Body of pancreas (tissue), 4 donors: ENCODE measurements at places on chromosomes 5 and 9. TPM values are rescaled to one million over a fixed set of nuclear protein-coding genes. Genes with fewer than 3 reads are reported as not detected.
A peak's percentile ranks its signal among the peaks of the same experiment; 100 is the strongest.

DNA sequence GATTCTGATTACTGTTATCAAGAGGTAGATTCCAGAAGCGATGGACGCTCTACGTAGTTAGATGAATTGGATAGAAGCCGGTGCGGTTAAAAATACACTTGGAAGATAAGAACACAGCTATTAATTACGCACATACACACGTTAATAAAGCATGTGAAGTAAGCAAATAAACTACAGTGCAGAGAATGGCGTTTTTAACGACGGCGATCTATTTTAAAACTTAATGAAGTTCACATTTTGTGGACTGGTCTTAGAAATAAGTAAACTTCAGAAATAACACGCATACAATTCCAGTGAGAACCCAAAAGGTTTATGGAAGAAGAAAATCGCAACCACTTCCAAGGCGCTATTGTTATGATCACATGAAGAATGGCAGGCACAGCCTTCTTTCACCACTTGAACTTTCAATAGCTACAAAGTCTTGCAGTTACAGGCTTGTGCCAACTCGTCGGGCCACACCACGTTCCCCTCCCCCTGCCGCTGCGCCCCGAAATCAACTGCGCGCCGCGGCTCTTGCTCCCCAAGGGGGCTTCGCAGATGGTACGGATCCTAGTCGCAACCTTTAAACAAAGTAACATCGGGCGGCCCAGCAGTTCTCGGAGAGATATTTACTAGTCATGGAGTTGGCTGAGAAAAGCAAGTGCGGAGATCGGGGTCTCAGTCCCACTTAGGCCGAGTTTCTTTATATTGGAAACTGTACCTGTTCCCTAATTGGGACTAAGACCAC, 866 bp upstream of the SEMA6A start:
- peak overlapping the region; percentile 4 for H3K27ac ChIP-seq
- peaks cover 33% of the 10 kb centered on the region for H3K4me1 ChIP-seq
- peak; percentile 28 for DNase-seq
- H3K27me3 ChIP-seq = no peaks in the 10 kb centered on the region

PIP5K1B gene
- 7.8 TPM for total RNA-seq

- no peak overlapping the region for H3K27ac ChIP-seq
- no peaks in the 10 kb centered on the region for H3K36me3 ChIP-seq
- H3K27me3 ChIP-seq = no peaks in the 10 kb centered on the region
- DNase-seq = peak; percentile 25
- no peak overlapping the region for H3K4me3 ChIP-seq
Measured at GRCh38 chr9:117073539-117074341, 341.1 kb downstream of the ASTN2 start.

DNA sequence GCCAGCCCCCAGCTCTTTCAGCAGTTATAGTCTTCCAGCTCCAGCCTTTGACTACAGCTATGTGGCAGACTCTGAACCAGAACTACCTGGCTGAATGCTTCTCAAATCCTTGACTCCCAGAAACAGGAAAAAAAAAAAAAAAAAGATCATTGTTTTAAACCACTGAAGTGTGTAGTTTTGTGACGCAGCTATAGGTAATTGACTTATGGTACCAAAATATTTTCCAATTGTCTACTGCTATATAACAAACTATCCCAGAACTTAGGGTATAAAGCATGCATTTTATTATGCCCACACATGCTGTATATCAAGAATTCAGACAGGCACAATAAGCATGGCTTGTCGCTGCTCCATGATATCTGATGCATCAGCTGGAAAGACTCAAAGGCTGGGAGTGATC, 127.1 kb upstream of the POC5 start:
- no peaks in the 10 kb centered on the region for H3K27me3 ChIP-seq
- no peaks in the 10 kb centered on the region for H3K4me1 ChIP-seq
- no peaks in the 10 kb centered on the region for H3K36me3 ChIP-seq
- no peak overlapping the region for H3K4me3 ChIP-seq

NR3C1 gene
- total RNA-seq = 25.2 TPM

- H3K4me3 ChIP-seq = no peak overlapping the region
- H3K27me3 ChIP-seq = no peaks in the 10 kb centered on the region
- H3K27ac ChIP-seq = no peak overlapping the region
- no peaks in the 10 kb centered on the region for H3K36me3 ChIP-seq
Measured at GRCh38 chr5:83718195-83718825, 2.3 kb downstream of the HAPLN1 start.

LECT2 gene
- not detected for total RNA-seq

DNA sequence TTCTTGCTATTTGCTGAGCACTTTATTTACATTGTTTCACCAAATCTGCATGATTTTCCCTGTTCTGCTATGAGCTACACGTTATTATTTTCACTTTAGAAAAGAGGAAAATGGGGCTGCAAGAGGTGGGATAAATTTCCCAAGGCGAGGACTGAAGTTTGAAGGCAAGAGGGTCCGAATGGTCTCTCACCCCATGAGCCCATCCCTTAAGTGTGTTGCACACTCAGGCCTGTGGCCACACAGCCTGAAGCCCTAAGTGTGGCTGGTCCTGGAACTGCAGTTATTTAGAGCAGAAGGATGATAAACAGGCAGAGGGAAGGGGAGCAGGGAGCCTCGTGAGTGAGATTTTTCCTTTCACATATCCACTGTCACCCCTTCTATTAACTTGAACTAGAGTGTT, 7.8 kb downstream of the PDE8B start:
- no peak for DNase-seq
- H3K36me3 ChIP-seq = no peaks in the 10 kb centered on the region
- H3K27ac ChIP-seq = no peak overlapping the region
- H3K4me3 ChIP-seq = no peak overlapping the region
- no peaks in the 10 kb centered on the region for H3K4me1 ChIP-seq

ITK gene
- 2.6 TPM for total RNA-seq

BARHL1 gene
- not detected for total RNA-seq

- no peak overlapping the region for H3K27ac ChIP-seq
- H3K27me3 ChIP-seq = no peaks in the 10 kb centered on the region
- DNase-seq = no peak
- H3K36me3 ChIP-seq = no peaks in the 10 kb centered on the region
- no peak overlapping the region for H3K4me3 ChIP-seq
Measured at GRCh38 chr5:40601198-40601868, 78.4 kb upstream of the PTGER4 start.

SPATA31A3 gene
- total RNA-seq = not detected

DNA sequence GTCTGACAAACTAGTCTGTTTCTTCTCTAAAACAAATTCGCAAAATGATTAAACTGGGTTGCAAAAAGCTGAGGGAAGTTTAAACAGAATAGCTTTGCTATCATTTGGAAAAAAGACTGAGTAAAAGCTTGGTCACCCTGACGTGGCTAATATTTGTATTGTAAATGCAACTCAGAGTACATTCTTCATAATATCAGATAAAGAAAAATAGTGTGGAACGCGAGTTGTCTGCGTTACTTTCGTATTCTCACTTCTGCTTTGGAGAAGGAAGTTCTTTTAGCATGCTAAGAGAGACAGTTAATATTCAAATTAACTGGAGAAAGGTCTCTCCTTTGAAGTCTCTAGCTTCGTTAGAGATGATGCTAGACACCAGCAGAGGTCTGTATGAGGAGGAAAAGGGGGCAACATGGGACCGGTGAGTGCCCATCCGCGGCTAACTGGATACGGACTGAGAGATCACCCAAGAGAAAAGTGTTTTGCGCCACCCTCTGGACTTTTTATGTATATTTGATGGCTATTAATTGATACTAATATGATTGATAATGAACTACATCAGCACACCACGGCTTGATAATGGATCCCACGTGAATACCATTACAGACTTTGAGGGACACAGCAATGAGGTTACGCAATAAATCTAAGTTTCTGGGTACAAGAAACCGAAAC, 2.9 kb upstream of the CNTRL start:
- H3K4me1 ChIP-seq = peaks cover 13% of the 10 kb centered on the region
- peak overlapping the region; percentile 44 for H3K27ac ChIP-seq
- H3K27me3 ChIP-seq = no peaks in the 10 kb centered on the region
- no peak overlapping the region for H3K4me3 ChIP-seq
- DNase-seq = peak; percentile 25

DNA sequence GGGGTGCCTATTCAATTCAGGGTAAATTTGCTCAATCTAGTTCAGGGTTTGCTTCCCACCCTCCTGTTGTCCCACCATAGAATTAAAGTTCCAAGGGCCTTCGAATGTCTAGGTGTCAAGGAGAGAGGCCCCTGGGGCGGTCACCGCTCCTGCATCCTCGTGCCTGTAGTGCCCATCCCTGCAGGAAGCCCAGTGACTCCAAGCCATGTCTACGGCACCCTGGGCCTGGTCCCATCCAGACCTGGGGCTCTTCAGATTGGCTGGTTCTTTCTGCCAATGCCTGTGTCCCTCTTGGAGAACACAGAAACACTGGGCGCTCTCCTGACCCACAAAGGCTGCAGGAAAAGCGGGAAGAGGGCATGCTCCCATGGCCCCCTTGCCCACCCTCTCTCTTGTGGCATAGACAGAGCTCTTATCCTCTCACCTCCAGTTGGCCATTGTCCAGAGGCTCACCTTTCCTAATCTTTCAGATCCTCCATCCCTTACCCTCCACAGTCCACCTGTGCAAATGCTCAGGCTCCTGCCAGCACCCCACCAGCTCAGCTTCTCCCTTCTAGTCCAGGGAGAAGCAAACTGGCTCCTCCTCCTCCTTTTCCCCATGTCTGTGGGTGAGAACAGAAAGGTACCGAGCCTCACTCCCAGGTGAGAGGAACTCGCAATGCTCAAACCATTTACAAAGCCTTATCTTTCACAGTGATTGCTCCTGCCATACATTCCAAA, 253.0 kb upstream of the IRX2 start:
- no peaks in the 10 kb centered on the region for H3K4me1 ChIP-seq
- H3K4me3 ChIP-seq = no peak overlapping the region
- no peaks in the 10 kb centered on the region for H3K27me3 ChIP-seq
- H3K36me3 ChIP-seq = no peaks in the 10 kb centered on the region
- no peak for DNase-seq
- H3K27ac ChIP-seq = no peak overlapping the region

- no peak overlapping the region for H3K27ac ChIP-seq
- no peaks in the 10 kb centered on the region for H3K4me1 ChIP-seq
- DNase-seq = no peak
- no peak overlapping the region for H3K4me3 ChIP-seq
Measured at GRCh38 chr9:84276741-84277140, 63.8 kb downstream of the SLC28A3 start.

SPATA6L gene
- total RNA-seq = 10.9 TPM

- H3K4me3 ChIP-seq = no peak overlapping the region
- H3K36me3 ChIP-seq = no peaks in the 10 kb centered on the region
- H3K27me3 ChIP-seq = no peaks in the 10 kb centered on the region
- H3K4me1 ChIP-seq = no peaks in the 10 kb centered on the region
- no peak overlapping the region for H3K27ac ChIP-seq
Measured at GRCh38 chr5:108312258-108312657, 69.6 kb downstream of the FBXL17 start.

DNA sequence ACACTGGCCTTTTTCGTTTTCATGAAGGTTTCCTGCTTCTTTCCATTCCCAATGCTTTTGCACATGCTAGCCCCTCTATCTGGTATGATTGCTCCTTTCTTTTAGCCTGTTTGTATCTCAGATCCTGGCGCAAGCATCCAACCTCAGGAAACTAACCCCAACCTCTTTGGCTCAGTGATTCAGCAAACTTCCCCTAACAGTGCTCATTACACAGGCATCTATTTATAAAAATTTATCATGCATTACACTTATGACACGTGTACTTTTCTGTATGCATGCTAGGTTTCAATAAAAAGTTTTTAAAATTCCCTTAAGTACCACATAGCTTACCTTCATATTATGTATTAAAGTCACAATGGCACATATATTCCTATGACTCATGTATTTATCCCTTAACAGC, 218.9 kb downstream of the EPB41L4A start:
- no peaks in the 10 kb centered on the region for H3K4me1 ChIP-seq
- no peak for DNase-seq
- no peak overlapping the region for H3K4me3 ChIP-seq
- no peaks in the 10 kb centered on the region for H3K36me3 ChIP-seq
- no peaks in the 10 kb centered on the region for H3K27me3 ChIP-seq

DNA sequence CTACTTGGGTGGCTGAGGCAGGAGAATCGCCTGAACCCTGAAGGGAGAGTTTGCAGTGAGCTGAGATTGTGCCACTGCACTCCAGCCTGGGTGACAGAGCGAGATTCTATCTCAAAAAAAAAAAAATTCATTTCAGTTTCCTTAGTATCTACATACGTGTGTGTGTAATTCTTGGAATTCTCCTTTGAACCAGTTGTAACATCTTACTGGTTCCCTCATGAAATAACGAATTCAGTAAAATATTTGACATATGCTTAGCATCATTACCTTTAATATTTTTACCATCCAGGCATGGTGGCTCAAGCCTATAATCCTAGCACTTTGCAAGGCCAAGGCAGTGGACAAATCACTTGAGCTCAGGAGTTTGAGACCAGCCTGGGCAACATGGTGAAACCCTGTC, 8.8 kb downstream of the PHYHD1 start:
- DNase-seq = no peak
- no peaks in the 10 kb centered on the region for H3K27me3 ChIP-seq
- H3K27ac ChIP-seq = no peak overlapping the region
- H3K4me3 ChIP-seq = no peak overlapping the region

DNA sequence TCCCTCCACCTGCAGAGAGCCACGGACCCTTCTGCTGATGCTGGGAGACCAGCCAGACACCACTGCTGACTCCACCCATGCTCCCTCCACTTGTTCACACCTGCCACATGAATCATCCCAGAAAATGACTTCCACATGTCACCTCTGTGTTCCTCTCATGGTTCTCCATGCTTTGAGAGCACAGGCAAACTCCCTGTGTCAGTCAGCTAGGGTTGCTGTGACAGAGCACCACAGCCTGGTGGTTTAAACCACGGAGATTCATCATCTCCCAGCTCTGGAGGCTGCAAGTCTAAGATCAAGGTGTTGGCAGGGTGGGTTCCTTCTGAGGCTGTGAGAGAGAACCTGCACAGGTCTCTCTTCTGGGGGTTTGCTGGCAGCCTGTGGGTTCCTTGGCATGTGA, 381.4 kb downstream of the GADD45G start:
- no peak for DNase-seq
- H3K27me3 ChIP-seq = no peaks in the 10 kb centered on the region
- no peaks in the 10 kb centered on the region for H3K36me3 ChIP-seq
- no peak overlapping the region for H3K4me3 ChIP-seq
- H3K27ac ChIP-seq = no peak overlapping the region

PHF19 gene
- total RNA-seq = 5.4 TPM

SH2D3C gene
- total RNA-seq = 3.3 TPM

DNA sequence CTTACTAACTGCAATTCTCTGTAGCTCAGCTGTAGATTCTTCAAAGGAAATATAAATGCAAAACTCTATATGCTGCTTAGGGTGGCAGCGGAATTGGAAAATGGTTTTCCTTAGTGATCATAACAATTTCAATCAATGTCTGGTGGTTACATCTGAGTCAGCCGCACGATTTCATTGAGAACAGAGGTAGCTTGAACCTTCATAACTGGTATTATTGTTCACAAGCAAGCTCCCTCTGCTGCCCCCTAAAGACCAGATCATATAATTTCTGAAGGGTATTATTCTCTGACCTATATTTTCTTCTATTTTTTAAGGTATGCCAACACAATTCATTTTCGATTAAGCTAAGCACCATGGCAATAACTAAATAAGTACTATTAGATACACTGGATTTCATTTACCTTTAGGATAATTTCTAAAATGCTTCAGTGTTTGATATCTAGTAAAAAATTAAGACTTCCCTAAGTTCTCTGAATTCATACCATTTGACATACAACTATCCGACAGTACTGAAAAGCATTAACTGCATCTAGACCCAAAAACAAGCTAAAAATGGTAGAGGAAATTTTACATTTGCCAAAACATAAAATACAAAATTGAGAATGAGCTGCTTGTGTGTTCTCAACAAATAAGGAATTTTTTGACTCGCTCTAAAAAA, 181.1 kb upstream of the SPEF2 start:
- H3K27me3 ChIP-seq = no peaks in the 10 kb centered on the region
- no peak overlapping the region for H3K4me3 ChIP-seq
- H3K36me3 ChIP-seq = no peaks in the 10 kb centered on the region
- DNase-seq = peak; percentile 18
